ENCODE measurements at places on chromosomes 5 and 9. TPM values are rescaled to one million over a fixed set of nuclear protein-coding genes. Genes with fewer than 3 reads are reported as not detected.

Gene SLC4A9
- 0.44 TPM for total RNA-seq

Gene SHOC1
- not detected for total RNA-seq

Gene GRXCR2
- 1.1 TPM for total RNA-seq

Gene TNFSF8
- 0.63 TPM for total RNA-seq

Gene RANBP3L
- 0.47 TPM for total RNA-seq

Gene DDX4
- total RNA-seq: not detected

Gene RLN1
- total RNA-seq: not detected

Gene AQP3
- total RNA-seq: 13.6 TPM

Gene FBP2
- 0.33 TPM for total RNA-seq
